ENCODE measurements at places on chromosomes 7 and 10. TPM values are rescaled to one million over a fixed set of nuclear protein-coding genes. Genes with fewer than 3 reads are reported as not detected.

The ZNF853 gene
- total RNA-seq, result 1.9 TPM

The NCF1 gene
- total RNA-seq, result not detected

The HOXA5 gene
- 8.8 TPM for total RNA-seq

The OR2A5 gene
- total RNA-seq, result not detected

The DUS4L gene
- 14.2 TPM for total RNA-seq

The HECTD2 gene
- 11.8 TPM for total RNA-seq

The AFAP1L2 gene
- total RNA-seq, result 0.45 TPM

The ASB10 gene
- total RNA-seq, result 0.99 TPM

The ITIH5 gene
- total RNA-seq, result not detected

The FANK1 gene
- total RNA-seq, result 1.4 TPM

The SCART1 gene
- total RNA-seq, result 0.83 TPM

The PNLIPRP2 gene
- total RNA-seq, result not detected

The FAM25A gene
- not detected for total RNA-seq
